ENCODE measurements at places on chromosomes 12 and 14. TPM values are rescaled to one million over a fixed set of nuclear protein-coding genes. Genes with fewer than 3 reads are reported as not detected.

DNA sequence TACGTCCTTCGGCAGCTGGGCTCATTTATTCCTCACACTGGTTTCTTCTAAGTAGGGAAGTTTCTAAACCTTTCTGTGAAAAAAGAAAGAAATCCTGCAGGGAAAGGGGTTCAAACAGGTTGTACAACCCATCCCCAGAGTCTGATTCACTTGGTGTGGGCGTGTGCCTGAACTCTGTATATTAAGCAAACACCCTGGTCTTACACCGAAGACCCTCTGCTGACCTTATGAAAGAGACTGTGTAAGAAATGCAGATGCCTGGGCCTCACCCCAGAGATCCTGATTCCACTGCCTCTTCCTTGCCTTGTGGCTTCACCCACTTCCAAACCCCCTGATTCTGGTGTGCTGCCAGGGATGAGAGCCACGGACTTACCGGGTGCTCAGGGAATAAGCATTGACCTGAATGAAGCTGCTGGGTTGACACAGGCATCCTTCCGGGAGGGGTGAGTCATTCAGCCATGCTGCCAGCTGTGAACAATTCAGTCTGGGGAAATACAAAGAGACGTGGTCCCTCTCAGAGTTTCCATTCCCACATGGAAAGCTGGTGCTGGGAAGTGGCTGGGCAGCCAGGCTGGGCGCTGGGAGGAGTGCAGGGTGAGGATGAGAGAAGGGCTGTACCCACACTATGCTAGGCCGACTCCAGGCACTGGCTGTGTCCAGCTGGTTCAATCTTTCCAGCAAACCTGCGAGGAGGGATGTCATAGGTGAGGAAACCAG is 26.5 kb upstream of the ACTN1 start:
- no peak for DNase-seq

- DNase-seq, result no peak
Measured at GRCh38 chr12:131220331-131220685, 266.6 kb downstream of the ADGRD1 start.

- DNase-seq, result peak; percentile 63
Measured at GRCh38 chr12:49777800-49778748, 36.7 kb downstream of the TMBIM6 start.

GRCh38 chr14:63231766-63232165 is 27.5 kb downstream of the RHOJ start:
- DNase-seq, result no peak

DNA sequence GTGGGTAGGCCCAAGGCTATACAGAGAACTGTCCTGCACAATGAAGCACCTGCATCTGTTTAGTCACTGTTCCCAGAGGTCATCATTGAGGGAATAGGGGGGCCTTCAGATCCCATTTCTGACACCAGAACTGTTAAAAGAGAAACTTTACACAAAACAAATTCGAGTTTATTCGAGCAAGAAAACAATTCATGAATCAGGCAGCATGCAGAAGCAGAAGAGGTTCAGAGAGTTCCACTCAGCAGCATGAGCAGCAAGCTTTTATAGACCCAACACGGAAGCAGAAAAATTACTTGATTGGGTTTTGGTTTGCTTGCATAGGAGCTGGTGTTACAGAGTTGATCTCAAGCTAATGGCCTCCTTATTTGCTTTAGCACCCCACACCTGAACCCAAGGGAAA is 1.7 kb upstream of the SFSWAP start:
- DNase-seq, result no peak

DNA sequence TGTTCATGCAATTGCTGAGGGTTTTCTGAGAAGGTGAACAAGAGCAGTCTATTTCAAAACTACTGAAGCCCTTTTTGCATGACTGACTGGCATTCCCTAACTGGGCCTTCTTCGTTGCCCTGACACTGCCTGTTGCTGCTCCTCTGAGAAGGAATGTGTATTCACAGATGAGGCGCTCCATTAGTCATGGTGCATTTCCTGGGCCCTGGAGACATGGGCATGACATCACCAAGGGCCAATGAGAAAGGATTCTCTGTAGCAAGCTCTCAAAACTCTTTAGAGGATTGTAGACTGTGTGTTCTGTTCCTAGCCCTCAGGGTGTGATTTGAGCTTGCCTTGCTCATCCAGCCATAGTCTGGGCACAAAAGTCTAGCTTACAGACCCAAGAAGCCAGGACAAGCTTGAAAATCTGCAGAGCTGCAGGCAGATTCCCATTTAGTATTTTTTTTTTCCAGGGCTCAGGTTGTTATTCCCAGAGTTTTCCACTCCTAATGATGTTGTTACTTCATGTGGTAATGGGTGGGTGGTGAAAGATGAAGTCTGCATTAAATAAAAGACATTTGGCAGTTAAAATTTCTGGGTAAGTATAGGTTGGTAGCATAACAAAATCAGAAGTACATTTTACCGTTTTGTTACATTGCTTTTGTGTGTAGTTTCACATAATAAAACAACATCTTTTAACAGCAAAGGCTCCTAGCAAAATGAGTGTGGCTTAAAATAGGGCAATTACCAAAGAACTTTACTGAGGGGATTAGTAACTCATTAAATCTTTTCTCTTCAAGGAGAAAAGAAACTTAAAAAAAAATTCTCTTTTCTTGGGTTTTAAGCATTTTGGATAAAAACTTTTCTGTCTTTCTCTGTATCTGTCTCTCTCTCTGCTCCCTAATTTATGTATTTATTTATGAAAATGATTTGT is 318.4 kb downstream of the RAD51B start:
- DNase-seq, result no peak

DNA sequence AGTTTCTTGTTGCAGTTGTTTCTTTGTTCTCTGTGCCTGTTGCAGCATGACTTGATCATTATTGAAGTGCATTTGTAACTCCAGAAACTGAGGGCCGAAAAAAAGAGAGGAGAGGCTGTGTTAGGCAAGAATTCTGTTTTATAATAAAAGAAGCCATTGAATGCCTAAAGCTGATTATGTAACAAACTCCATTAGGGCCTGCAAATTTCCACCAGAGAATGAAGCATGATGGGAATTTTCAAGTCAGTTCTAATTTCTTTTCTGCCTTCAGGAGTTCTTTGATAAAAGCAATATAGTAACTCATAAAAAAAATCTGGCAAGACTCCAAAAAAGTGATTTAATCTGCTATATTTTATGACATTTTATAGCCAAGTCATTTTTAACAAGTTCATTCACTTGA is 156.7 kb upstream of the RASSF8 start:
- no peak for DNase-seq

DNA sequence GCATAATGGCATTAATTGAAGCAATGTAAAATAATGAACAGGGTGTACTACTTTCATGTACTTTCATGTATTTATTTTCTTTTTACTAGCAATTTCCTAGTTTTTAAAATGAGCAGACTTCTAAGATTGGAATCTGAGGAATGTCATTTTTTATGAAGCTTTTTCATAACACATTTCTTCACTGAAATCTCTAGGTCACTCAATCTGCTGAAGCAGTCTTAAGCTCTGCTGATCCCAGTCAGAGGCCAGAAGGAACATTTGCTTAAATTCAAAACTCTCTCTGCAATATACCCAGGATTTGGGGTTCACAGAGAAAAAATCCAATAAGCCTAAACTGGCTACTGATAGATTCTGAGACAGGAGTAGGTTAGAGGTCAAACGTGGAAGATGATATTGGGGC is 73.6 kb upstream of the CNTN1 start:
- no peak for DNase-seq

GRCh38 chr14:32102152-32102787 is 25.2 kb downstream of the ARHGAP5 start:
- DNase-seq, result peak; percentile 39

DNA sequence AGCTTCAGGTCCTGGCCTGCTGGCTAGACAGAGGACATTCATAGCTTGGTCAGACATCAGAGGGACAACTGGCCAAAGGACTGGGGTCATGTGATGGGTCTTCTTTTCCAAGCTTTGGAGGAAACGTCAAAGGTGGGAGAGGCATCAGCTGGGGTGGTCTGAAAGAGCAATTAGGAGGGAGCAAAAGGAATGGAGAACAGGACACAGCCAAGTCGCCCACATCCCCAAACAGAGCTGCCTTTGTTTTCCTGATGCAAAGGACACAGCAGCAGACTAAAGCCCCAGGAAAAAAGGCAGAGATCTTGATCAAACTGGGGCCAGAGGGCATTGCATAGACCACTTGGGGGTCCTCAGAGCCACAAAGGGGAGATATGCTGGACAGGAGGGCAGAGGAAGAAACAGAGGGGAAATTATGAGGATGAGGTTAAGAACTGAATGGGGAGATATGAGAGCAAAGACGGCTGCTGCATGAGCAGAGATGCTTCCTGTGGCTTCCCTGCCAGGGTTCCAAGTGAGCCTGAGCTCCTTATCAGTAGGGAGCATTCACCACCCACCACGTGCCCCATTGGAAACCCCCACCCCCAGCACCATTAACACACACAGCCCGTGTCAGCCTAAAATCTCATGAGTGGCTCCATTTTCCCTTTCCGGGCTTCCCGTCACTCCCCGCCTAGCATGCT is 62.4 kb downstream of the ANO2 start:
- DNase-seq, result no peak

DNA sequence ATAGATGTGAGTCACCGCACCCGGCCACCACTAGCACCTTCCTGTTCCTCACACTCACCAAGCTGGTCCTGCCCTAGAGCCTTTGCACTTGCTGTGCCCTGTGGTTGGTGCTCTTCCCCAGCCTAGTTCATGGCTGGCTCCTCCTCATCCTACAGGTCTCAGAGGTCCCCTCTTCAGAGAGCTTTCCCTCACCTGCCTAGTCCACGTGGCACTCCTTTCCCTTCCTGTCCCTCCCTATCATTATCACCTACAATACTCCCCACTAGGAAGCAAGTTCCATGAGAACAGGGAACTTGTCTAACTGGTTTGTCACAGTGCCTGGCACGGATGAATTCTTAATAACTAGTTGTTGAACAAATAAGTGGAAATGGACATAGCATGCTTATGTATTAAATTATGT is 24.0 kb upstream of the TMED10 start:
- no peak for DNase-seq

GRCh38 chr12:43281563-43281962 is 270.4 kb downstream of the ADAMTS20 start:
- DNase-seq, result no peak

DNA sequence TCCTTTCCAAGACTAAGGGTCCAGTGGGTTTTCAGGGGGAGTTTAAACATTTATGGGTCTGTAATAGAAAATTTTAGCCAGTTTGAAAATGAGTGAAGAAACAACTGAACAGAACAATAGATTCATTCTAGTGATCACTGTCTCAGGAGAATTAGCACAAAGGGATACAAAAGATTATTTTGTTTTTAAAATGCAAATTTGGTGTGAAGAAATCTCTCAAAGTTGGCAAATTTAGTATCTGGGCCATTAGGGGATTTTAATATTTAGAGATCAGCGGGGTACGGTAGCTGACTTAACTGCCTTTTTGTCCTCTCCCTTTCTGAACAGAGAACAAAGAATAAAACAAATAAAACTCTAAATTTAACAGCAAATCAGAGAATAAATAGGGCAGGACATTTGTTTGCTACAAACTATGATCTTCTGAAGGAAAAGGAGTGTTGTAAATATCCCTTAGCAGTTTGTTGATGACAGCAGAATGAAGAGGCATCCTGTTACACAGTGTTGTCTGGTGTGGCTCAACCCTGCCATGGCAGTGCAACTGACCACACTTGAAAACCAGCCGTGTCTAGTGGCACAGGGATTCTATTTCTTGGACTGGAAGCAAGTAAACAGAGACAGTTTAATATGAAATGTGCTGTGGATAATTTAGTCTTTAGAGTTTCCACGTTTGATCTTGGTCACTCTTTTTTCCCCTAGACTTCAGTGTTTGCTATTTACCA is 46.3 kb upstream of the LRTM2 start:
- DNase-seq, result no peak

DNA sequence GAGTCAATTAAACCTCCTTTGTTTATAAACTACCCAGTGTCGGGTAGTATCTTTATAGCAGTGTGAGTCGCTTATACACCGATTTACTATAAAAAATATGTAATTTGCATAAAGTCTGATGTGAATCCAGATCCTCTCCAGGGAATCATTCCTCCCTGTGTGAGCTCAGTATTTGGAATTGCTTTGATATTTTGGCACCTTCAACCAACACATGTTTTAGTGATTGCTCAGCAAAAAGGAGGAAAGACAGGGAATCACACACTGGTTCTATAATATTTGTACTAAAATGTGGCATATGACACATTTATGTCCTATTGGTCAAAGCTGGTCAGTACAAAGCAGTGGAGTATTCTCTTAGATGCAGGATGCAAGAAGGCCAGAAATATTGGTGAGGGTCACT is 703.9 kb upstream of the ATXN7L3B start:
- DNase-seq, result no peak

GRCh38 chr12:124123296-124124000 is 150.4 kb downstream of the ZNF664 start:
- DNase-seq, result no peak

DNA sequence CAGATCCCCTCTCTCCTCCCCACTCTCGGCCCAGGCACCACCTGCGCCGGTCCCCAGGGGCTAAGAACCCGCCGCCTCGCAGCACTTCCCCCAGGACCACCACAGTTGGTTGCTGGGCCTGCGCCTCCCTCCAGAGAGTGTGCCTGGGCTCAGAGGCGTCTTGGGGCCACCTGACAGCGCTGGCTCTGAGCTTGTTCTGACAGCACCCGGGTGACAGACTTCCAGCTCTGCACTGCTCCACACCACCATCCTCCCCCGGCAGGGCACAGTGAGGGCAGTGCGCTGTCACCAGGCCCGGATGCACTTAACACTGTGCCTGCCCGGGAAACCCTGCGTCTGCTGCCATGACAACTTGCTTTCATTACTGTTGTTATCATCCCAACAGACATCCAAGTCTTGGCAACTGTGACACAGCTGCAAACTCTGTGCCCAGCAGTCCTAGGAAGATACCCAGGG is 6.6 kb downstream of the BRF1 start:
- DNase-seq, result peak; percentile 77

DNA sequence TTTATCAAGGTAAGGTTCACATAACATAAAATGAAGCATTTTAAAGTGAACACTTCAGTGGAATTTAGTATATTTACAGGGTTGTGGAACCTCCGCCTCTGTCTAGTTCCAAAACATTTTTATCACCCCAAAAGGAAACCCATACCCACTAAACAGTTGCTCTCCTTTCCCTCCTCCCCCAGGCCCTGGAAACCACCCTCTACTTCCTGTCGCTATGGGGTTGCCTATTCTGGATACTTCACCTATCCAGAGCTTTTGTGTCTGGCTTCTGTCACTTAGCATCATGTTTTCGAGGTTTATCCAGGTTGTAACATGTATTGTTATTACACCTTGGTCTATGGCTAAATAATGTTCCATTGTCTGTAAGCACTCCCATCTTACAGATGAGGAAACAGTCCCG is 27.7 kb upstream of the ZFP36L1 start:
- DNase-seq, result peak; percentile 74

Gene G2E3
- total RNA-seq, result 29.7 TPM

Gene ACSM4
- total RNA-seq, result not detected

Gene DTX1
- total RNA-seq, result 15.8 TPM

Gene GPATCH2L
- total RNA-seq, result 83.1 TPM

Gene PYGL
- not detected for total RNA-seq

Gene CELA1
- total RNA-seq, result 1.1 TPM

Gene IKZF4
- total RNA-seq, result 8.2 TPM

Gene LTB4R
- total RNA-seq, result 26.4 TPM

Gene PDE3A
- 0.42 TPM for total RNA-seq

Gene TAS2R13
- 0.72 TPM for total RNA-seq

Gene GARIN6
- not detected for total RNA-seq

Gene MGP
- 4.1 TPM for total RNA-seq

Gene C12orf42
- 13.0 TPM for total RNA-seq

Gene FAM222A
- total RNA-seq, result 1.6 TPM

Measured in naive thymus-derived CD4-positive, alpha-beta T cell (primary cell).